ENCODE measurements at places on chromosomes 5 and 9.

- DNase-seq: peak; percentile 63
These were observed 35.0 kb upstream of the SLC6A3 start for GRCh38 chr5:1480217-1480616.

DNA sequence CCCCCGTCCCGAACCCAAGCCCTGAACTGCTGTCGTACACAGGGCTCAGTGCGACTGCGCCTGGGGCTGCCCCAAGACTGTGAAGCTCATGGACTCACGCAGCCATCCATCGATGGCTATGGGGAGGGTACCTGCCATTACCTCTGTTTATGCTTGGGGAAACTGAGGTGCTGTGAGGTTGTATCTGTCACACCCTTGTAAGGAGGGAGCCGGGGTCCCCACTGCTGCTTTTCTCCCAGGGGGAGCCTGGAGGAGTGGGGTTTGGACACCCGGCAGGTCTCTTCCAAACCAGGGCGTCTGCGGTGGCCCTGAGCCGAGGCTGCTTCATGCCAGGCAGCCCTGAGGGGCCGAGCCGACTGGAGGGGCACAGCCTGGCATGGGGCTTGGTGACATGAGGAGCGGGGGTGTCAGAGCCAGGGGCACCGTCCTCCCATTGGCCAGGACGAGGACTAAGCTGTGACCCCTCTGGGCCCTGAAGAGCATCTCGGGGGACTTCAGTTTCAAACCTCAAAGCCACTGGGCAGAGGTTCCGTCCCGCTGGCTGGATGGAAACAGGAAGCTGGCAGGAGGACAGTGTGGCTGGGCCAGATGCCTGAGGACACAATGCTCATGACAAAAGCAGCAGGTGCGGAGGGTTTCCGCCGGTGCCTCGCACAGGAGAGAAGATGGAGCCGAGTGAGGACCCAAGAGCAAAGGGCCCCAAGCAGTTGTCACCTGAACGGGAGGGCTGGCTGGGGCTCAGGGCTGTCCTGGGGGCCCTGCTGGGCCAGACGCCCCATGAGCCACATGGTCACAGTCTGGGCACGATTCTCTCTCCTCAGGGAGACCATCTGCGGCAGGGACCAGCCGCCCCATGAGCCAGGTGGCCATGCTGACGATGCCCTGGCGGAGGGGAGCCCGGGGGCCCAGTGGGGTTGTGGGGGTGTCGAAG is 54.4 kb upstream of the EXOC3 start:
- no peak for DNase-seq

DNA sequence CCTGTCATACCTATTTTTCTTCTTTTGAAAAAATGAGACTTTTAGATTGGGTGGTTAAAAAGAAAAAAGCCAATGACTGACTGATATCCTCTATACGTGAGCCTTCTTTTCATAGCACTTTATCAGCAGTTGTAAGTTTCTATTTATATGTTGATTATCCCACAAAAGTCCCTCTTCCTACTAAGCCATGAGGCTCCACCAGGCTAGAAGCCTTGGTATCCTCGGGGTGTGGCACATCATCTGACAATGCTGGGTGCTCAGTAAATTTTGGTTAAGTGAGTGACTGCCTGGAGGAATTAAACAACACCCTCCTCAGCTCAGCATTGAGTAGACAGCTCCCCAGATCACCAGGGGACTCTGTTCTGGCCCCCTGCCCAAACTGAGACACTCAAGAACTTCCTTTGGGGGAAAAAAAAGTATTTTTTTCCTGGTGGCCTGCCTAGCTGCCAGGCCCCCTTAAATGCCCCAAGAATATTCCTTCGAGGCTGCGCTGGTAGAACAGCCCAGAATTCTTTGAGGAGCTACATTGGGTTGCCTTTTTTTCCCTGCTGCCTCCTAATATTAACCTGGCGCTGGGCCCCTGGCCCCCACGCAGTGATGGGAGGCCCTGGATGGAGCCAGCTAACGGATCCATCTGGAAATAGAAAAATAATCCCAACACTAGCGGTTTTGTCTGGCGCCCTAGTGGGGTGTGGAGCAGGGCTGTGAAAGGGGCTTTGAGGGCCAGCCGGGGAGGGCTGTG is 23.4 kb upstream of the COL27A1 start:
- no peak for DNase-seq

DNA sequence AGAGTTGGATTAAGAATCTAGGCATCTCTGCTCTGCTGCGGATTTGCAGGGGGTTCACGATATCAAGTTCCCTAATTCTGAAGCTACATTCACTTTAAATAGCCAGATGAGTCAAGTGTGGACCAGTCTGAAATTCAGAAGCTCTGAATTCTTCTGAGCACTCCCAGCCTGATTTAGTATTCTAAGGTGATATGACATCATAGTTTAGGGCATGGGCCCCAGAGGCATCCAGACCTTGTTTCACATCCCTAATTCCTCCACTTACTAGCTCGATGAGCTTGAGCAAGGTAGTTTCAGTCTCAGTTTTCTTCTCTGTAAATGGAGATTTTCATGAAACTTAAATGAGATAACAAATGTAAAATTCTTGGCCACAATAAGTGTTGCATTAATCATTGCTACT is 65.2 kb downstream of the TMEM167A start:
- DNase-seq: no peak

DNA sequence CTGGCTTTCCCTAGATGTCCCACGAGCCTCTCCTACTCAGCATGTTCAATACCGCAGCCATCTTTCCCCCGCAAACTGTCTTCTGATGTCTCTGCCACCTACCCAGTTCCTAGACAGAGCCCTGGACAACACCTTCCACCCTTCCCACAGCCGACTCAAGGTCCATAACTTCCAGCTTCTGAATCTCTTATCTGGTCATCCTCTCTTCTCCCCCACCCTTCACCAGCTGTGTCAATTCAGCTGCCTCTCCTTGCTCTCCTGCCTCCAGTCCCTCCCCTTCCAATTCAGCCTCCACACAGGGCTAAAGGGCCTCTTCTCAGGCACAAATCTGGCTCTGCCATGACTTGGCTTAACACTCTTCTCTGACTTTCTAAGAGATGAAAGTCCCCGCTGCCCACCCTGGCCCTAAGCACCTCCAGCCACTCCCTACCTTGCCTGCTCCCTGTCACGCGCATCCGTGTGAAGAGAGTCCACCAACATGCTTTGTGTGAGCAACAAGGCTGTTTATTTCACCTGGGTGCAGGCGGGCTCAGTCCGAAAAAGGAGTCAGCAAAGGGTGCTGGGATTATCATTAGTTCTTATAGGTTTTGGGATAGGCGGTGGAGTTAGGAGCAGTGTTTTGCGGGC is 25.2 kb downstream of the AQP7 start:
- no peak for DNase-seq

DNA sequence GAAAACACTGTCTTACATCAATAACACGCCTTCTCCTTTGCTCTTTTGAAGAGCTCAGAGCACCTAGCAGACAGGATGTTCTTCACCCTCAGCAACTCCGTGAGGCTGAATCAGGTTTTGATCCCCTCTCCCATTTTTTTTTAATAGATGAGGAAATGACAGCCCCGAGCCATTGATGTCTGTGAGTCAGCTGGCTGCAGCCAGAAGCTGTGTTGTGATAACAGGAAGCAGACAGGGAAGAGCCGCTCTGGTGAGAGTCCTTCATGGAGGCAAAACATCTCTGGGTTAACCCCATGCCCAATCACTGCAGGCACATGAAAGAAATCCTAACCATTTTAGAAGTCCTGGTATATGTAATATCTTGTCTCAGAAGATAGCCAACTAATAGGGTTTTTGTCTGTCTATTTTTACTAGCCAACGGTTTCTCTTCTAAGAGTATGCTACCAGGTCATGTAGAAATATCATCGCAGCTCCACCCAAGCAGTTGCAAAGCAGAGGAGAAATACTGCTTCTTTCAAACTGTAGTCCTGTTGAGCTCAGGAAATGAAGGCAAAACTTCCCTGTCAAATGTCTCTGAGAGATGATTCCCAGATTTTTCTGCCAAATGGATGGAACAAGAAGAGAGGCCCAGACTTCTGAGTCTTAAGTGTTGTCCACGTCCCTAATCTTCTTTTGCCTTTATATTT is 568.9 kb downstream of the CCDC171 start:
- no peak for DNase-seq

All from left ventricle myocardium inferior (tissue), 1 donor.